ENCODE measurements at places on chromosomes 7 and 10.

- no peak for DNase-seq
These were observed 20.7 kb downstream of the AVL9 start for GRCh38 chr7:32515890-32516550.

- no peak for DNase-seq
These were observed 478.6 kb downstream of the LRMDA start for GRCh38 chr10:75910032-75910431.

GRCh38 chr7:14766747-14767146 lies 135.8 kb downstream of the DGKB start:
- DNase-seq, result no peak

- no peak for DNase-seq
These were observed 44.9 kb upstream of the UBN2 start for GRCh38 chr7:139186146-139186545.

GRCh38 chr10:101828766-101829551 lies 10.7 kb upstream of the OGA start:
- DNase-seq, result no peak

DNA sequence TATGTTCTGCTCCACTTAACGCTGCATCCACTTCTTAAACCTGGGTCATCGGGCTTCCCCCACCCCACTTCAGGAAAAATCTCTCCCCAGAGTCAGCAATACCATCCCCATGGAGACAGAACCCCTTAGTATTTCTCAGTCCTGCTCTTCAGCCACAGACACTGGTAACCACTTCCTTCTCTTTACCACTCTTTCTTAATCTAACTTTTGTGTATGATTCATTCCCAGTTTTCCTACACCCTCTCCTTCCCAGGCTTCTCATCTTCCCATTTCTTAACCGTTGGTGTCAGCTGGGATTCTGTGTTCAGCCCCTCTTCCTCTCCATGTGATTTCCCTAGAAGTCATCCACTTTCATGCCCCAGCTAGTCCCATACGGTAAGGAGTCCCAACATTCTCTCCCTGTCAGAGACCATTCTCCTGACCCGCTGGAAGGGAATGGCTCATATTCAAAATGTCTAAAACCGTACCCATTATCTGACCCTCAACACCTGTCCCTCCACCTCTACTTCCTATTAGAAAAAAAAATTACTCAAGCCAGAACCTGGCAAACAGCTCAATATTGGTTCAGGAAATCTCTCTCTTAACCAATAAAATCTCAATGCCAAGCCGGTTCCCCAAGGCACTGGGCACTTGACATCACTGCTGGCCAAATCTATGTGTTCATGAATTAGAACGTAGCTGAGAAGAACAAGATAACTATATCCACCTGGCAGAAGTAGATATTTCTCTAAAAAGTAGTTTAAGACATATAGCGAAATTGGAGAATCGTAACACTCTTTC lies 89.4 kb downstream of the DGKI start:
- no peak for DNase-seq

GRCh38 chr10:86729677-86730076 lies 26.7 kb upstream of the BMPR1A start:
- DNase-seq, result no peak

DNA sequence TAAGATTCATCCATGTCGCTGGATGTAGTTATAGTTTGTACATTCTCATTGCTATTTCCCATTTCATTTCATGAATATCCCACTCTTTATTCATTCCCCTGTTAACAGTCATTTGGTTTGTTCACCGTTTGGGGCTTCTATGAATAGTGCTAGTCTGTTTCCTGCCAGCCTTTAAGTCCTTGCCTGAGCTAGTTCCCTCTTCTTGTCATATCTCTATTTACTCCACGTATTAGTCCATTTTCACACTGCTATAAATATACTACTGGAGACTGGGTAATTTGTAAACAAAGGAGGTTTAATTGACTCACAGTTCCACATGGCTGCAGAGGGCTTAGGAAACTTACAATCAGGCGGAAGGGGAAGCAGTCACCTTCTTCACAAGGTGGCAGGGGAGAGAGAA lies 56.2 kb downstream of the PLCE1 start:
- DNase-seq, result no peak

- no peak for DNase-seq
These were observed 11.0 kb upstream of the HPS1 start for GRCh38 chr10:98457721-98458120.

Measured in activated CD8-positive, alpha-beta memory T cell treated with anti-CD3 and anti-CD28 coated beads for 1 hour (primary cell).